Astrocyte of the hippocampus (primary cell): ENCODE measurements at places on chromosomes 6 and 20.

- no peak for DNase-seq
These were observed 265.0 kb downstream of the TENT5A start for GRCh38 chr6:81487489-81487888.

- peak; percentile 88 for DNase-seq
These were observed at the start of gene PROCR for GRCh38 chr20:35171753-35172433. Gene PROCR (plus strand): TSS chr20:35172072. CDS start chr20:35172155, 83 bp downstream.

- peak; percentile 26 for DNase-seq
These were observed 13.5 kb upstream of the RAB5IF start for GRCh38 chr20:36591854-36592641.

DNA sequence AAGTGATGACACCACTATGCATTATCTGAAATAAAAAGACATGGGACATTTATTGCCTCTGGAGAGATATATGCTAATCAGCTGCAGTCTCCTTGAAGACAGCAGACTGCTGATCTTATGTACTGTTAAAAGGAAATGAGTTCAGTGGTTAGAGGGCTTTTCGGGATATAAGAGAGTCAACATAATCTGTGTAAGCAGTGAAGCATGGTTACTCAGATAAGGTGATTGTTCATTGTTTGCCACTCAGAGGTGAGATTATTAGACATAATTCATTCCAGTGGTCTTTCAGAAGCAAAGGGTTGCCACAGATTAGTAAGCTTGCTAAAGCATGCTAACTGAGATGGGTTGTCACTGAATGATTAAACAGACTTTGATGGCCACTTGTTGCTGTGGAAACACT, 1450.7 kb upstream of the ADGRB3 start:
- DNase-seq, result peak; percentile 0

GRCh38 chr6:30759575-30760239, 15.4 kb upstream of the IER3 start:
- peak; percentile 97 for DNase-seq

DNA sequence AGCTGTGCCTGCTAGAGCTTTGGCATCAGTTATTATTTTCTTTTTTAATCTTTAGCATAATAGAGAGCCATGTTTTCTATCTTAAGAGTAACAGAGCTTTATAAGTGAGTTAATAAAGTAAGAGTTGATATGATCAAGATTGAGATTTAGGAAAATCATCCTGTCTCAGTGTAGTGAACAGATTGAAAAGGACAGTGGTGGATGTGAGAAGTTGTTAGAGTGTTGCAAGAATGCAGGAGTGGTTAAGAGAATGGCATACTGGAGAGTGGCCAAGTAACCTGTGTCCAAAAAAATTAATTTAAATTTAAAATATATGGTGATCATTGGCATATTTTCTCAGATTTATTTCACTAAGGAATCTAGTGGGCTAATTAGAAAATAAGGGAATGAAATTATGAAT, 629.3 kb downstream of the GRIK2 start:
- peak; percentile 2 for DNase-seq
